ENCODE measurements at places on chromosomes 16 and 17.

DNA sequence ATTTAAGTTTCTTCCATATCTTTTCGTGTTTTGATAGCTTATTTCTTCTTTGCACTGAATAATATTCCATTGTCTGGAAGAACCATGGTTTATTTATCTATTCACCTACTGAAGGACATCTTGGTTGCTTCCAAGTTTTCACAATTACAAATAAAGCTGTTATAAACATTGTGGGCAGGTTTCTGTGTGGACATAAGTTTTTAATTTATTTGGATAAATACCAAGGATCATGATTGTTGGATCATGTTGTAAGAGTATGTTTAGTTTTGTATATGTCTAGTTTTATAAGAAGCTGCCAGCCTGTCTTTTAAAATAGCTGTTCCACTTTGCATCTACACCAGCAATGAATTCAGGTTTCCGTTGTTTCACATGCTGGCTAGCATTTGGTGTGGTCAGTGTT lies 339.4 kb downstream of the CDH11 start:
- DNase-seq, result no peak

GRCh38 chr16:22360963-22361659 lies 13.3 kb downstream of the CDR2 start:
- DNase-seq, result no peak

GRCh38 chr16:11955713-11956123 lies 9.3 kb upstream of the TNFRSF17 start:
- peak; percentile 59 for DNase-seq

DNA sequence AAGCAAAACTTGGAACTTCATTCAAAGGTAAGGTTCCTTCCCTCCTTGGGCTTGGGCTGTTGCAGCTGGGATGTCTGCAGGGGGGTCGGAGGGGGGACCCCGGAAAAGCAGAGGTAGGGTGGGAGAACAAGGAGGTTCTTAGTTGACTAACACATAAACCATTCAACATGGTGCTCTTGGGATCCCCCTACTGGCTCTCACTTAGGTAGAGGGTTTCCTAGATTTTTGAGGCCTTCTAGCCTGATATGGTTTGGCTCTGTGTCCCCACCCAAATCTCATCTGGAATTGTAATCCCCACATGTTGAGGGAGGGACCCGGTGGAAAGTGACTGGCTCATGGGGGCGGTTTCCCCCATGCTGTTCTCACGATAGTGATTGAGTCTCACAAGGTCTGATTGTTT lies 93.9 kb downstream of the RGS9 start:
- no peak for DNase-seq

GRCh38 chr17:62966426-62967204 lies 580 bp downstream of the TANC2 start:
- DNase-seq, result peak; percentile 44

GRCh38 chr17:60970741-60971140 lies 293.1 kb downstream of the BCAS3 start:
- no peak for DNase-seq

- DNase-seq, result no peak
Observed at GRCh38 chr17:37742116-37742761, 2.6 kb downstream of the HNF1B start.

DNA sequence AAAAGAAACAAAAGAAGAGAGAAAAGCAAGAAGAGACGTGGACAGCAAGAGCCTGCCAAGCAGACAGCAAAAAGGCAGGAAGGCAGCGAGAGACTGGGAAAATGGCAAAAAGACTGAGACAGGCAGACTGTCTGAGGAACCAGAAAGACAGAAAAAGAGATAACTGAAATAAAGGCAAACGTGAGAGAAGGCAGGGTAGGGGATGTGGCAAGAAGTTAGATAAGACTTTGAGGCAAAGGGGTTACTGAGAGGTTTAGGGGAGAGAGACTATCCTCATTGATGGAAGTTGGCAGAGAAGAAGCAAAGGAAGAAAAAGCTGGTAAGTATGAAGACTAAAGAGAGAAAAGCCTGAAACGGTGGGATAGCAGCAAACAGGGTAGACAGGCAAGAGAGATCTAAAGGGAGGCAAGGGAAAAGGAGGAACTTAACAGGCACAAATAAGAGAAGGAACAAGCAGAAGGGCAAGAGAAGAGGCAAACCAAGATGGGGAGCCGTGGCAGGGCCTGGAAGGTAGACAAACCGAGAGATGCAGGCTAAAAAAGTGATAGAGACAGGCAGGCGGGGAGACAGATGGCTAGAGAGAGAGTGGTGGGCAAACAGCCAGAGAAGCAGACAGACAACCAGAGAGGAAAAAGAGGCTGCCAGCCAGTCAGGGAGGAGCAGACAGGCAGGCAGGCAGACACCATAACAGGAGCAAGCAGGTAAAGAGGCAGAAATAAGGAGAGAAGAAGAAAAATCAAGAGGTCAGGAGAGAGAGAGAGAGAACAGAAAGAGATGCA lies 7.1 kb upstream of the CHD3 start:
- DNase-seq, result no peak

DNA sequence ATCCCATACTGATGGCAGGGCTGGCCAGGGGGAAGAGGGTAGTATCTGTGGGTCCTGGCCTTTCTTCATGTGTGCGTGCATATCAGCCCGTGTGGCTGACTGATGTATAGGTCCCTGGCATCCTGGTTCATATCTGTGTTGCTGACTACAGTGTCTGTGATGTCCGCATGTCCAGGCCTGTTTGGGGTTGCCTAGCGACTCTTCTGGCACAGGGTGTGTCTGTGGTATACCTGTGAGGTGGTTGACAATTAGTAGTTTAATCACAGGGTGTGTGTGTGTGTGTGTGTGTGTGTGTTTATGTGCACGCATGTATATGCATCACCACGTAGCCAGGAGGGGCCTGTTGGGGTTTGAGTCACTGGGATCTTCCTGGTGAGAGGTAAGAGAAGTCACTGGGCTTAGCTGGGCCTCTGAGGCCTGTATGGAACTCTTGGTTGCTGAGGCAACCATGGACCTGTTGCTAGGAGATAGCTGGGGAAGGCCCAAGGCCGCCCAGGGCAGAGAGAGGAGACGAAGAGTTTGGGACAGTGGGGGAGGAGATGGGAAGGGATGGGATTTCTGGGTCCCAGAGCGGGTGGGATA lies 603 bp upstream of the TMEM95 start:
- DNase-seq, result no peak

DNA sequence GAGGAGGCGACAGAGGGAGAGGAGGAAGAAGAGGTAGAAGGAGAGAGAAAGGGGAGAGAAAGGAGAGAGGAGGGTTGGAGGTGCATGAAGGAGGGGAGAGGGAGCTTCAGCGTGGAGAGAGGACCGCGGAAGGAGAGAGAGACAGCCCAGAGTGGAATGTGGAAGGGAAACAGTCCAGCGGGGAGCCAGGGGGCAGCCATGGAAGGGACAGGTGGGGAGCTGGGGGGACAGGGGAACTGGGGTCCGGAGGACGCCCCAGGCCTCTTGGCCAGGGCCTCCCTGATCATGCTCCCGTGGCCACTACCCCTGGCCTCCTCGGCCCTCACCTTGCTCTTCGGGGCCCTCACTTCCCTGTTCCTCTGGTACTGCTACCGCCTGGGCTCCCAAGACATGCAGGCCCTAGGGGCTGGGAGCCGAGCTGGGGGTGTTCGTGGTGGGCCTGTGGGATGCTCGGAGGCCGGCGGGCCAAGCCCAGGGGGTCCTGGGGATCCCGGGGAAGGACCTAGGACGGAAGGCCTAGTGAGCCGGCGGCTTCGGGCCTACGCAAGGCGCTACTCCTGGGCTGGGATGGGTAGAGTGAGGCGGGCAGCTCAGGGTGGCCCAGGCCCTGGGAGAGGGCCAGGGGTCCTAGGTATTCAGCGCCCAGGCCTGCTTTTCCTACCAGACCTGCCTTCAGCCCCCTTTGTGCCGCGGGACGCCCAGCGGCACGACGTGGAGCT lies 759 bp downstream of the ASPHD1 start:
- peak; percentile 25 for DNase-seq

DNA sequence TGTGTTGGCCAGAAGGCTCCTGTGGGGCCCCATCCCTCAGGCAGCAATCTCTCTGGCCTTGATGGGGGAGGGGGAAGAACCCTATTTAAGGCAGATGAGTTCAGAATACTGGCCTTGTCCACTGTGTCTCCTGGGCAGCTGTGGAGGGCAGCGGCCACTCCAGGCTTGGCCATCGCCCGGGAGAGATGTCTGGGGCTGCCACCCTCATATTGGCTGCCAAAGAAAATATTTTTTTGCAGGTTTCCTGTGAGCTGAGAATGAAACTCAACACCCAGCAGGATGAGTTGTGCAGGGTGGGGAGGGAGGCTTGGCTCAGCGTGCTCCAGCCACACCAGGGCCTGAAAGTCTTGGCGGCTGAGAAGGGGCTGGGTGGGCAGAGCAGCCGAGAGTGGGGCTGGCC lies 14.4 kb upstream of the TIMP2 start:
- DNase-seq, result peak; percentile 33

- DNase-seq, result no peak
Observed at GRCh38 chr16:85479972-85480726, 133.0 kb upstream of the GSE1 start.

- no peak for DNase-seq
Observed at GRCh38 chr16:20844588-20844987, 38.3 kb downstream of the REXO5 start.

DNA sequence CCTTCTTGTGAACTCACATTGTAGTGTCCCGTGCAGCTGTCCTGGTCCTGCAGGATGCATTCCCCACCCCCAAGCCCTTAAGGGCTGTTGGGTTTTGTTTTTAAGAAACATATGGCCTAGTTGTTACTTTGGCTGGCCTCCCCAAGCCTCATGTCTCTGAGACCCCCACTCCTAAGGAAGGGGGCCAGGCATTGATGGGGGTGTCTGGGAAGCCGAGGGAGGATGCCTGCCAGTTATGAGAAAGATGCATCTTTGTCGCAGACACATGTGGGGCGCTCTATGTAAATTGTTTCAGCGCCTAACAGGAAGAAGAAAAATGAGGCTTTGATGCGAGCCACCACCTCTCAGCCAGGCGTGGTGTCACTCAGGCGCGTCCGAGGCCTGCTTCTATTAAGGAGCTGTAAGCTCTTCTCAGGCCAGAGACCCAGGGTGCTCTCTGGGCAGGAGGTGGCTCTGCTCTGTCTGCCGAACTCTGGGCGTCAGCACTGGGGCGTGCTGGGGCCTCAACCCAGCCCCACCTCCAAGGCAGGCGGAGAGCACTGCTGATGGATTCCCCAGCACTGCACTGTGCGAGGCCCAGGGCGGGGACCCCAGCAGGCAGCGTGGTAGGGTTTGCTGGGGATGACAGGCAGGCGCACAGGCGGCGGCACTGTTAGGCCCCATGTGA lies 70.6 kb downstream of the SREBF1 start:
- no peak for DNase-seq

DNA sequence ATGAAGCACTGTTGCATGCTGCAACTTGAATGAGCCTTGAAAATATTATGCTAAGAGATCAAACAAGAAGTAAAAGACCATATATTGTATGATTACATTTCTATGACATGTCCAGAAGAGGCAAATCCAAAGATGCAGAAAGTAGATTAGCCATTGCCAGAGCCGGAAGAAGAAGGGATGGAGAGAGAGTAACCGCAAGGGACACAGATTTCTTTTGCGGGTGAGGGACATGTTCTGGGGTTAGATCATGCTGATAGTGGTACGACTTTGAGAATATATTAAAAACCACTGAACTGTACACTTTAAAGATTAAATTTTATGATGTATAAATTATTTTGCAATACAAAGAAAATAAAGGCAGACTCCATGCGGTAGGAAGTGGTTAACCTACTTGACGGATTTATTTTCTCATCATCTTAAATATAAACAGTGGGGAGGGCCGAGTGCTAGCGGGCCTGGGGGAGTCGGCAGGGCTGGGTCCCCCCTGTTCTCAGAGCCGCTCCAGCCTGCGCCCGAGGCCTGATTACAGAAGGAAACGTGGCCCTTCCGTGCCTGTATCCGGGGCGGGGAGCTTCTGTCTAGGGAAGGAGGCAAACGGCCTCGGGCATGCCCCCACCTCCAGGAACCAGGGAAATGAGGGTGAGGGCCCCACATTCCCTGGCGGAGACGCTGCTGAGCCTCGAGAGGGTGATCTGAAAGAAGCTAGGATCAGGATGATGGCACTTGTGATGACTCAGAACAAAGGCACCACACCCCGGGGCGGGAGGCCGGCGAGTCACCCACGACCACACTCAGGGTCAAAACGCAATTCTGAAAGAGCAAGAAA lies 48.0 kb downstream of the SHCBP1 start:
- DNase-seq, result peak; percentile 5

DNA sequence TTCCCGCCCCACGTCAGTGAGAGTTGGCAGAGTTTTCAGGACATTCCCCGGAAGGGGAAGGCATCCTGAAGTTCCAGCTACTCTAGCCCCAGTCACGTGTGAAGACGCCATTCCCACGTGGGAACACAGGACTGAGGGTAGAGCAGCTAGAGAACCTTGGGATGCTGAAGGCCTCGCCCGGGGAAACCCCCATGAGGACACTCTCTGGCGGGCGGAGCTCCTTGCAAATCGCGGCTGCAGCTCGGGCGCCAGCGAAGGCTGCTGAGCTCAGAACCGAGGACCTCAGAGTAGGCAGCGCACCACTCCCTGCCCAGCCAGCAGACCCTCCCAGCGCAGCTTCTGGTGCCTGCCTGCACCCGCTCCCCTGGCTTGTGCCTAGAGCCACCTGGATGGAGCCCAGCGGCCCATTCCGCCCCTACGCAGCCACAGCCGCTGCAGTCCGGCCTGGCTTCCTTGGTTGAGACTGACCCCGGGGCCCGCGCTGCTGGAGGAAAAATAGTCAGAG lies 51.9 kb downstream of the SHCBP1 start:
- DNase-seq, result no peak

DNA sequence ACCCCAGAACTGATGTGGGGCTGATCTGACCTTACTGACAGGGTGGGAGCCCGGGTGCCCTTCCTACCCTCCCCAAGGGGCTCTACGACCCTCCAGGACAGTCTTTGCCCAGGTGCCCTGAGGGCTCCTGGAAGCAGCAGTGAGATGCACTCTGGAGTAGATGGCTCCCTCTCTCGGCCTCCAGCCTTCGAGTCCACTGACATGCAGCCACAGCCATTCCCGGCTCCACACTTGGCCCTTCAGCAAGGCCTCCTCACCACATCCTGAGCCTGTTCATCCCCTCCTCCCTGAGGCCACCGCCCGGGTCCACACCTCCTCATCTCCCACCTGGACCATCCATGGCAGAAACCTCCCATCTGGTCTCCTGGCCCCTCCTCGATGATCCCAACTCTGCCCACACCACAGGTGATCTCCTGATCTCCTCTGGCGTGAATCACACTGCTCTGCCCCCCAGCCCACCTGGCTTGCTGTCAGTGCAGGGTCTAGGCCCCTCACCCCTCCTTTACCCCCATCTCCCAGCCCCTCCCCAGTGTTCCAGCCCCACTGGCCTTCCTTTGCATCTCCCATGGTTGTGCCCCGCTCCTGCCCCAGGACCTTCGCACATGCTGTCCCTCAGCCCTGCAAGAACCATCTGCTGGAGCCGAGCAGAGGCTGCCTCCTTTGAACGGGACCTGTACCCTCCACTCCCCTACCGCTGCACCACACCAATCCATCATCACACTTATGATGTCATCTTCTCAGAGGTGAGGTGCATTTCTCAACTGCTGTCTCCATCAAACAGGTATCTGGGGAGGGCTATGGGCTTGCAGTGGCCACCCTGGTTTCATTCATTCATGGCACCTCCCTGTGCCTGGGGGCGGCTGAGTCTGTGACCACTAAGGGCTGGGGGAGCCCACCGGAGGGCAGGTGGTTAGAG lies 44.7 kb downstream of the SOCS1 start:
- DNase-seq, result no peak

- no peak for DNase-seq
Observed at GRCh38 chr16:2529061-2529931, 1.9 kb downstream of the CEMP1 start.

- no peak for DNase-seq
Observed at GRCh38 chr16:81061871-81062608, 15.0 kb downstream of the C16orf46 start.

GRCh38 chr16:85969591-85969990 lies 70.6 kb downstream of the IRF8 start:
- DNase-seq, result no peak

- no peak for DNase-seq
Observed at GRCh38 chr16:13300066-13300840, 398.9 kb downstream of the SHISA9 start.

Data from fibroblast of pulmonary artery (primary cell).